ENCODE measurements at places on chromosomes 16 and 17.
A peak's percentile ranks its signal among the peaks of the same experiment; 100 is the strongest.

GRCh38 chr17:55925440-55925839, 174.6 kb downstream of the PCTP start:
- DNase-seq, result no peak

GRCh38 chr16:67356396-67356795, 29.8 kb downstream of the LRRC36 start:
- no peak for DNase-seq

DNA sequence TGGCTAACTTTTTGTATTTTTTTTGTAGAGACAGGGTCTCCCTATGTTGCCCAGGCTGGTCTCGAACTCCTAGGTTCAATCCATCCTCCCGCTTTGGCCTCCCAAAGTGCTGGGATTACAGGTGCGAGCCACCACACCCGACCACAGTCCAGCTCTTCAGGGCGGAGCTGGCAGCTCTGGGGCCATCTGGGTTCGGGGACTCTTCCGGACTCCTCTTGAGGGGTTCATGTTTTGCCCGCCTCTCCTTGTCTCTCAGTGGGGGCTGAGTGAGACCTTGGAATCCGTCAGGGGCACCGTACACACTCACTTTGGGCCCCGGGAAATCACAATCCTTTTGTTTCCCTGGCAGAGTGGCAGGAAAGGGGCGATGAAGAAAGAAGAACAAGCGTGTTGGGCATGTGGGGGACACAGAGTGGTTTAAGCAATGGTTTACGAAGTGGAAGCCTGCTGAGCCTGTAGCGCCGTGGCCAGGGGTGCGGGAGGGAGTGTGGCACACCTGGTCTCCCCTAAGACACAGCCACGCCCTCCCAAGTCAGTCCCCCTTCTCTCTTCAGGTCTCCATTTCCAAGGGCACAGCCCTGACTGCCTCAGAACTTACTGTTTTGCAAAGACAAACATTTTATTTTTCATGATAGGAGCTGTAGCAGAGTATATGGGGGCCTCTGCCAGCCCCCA, 26.1 kb downstream of the TNS4 start:
- no peak for DNase-seq

GRCh38 chr17:36195434-36196130, 976 bp downstream of the CCL3L1 start:
- no peak for DNase-seq

DNA sequence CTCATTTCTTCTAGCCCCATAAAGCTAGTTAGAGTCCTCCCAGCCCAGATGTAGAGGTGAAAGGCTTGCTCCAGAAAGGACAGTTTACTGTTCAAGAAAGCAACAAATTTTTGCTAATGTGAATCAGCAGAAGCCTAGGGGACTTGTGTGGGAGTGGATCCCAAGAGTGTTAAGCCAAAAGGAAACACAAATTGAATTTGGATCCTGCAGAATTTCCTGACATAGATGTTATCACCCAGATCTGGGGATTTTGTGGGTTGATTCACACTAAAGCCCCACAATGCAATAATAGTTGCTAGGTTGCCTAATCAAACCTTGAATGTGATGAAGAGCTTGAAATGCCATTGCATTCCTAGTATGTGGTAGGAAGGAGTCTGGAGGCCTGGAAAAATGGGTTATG, 135.2 kb upstream of the HS3ST3A1 start:
- DNase-seq, result no peak

DNA sequence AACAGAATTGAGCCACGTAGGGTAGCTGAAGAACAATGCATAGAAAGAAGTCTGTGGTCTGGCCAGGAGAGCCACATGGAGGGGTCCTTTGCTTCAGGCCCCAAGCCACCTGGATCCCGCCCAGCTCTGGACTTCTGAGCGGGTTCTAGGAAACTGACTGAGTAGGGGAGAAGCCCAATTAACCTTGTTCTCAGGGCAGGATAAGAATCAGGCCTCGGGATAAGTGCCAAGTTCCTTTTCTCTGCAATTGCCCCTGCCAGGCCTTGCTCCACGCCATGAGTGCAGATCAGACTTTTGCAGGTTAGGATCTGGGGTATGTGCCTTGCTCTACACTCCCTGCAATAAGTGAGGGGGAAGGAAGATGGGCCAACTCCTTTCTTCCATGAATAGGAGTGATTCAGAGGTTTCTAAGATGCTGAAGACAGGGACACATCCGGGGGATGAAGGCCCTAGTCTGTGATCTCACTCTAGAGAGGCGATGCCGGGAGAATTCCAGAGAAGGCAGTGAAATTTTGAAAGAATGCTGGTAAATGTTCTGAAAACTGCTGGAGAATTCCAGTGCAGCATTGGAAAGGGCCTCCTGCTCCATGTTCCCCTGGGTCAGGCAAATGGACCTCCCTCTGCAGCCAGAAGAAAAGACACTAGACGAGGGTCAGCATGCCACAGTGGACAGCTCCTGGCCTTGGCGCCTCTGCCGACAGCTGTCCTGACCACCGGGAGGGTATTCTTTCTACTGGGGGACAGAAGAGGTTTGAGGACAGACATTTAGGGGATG, 5.8 kb downstream of the NEUROD2 start:
- no peak for DNase-seq

- no peak for DNase-seq
Measured at GRCh38 chr17:55086635-55087058, 118.1 kb downstream of the STXBP4 start.

DNA sequence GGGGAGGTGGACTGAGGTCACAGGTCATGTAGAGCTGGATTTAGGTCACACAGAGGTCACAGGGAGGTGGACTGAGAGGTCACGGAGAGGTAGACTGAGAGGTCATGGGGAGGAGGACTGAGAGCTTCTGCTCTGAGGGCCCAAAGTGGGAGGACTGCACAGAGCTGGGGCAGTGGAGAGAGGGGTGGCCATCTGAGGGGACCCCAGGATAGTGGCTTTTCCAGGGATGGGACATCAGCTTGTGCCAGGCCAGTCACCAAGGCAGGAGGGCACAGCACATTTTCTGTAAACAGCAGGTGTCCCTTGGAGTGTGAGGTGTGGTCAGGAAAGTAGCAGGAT, 26.1 kb upstream of the JPT2 start:
- no peak for DNase-seq

DNA sequence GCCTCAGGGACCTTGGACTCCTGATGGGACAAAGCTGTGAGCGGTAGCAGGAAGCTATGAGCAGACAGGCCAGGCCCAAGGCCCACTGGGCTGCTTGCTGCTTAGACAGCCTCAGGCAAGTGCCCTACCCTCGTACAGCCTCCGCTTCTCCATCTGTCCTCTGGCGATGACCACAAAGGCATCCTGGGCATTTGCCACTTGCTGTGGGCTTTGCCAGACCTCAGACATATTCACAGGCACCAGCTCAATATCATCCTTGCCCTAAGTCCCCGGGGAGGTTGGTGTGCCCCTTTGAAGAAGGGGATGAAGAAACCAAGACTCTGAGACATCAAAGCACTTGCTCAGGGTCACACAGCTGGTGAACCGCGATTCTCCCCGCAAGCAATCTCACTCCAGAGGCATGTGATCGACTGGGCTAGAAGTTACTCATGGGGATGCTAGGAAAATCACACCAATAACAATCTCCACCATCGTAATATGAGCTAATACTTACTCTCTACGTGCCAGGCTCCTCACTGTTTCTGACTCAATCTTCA, 21.7 kb downstream of the PPL start:
- DNase-seq, result no peak

- DNase-seq, result peak; percentile 30
Measured at GRCh38 chr17:76527430-76528111, 9.9 kb downstream of the CYGB start.

DNA sequence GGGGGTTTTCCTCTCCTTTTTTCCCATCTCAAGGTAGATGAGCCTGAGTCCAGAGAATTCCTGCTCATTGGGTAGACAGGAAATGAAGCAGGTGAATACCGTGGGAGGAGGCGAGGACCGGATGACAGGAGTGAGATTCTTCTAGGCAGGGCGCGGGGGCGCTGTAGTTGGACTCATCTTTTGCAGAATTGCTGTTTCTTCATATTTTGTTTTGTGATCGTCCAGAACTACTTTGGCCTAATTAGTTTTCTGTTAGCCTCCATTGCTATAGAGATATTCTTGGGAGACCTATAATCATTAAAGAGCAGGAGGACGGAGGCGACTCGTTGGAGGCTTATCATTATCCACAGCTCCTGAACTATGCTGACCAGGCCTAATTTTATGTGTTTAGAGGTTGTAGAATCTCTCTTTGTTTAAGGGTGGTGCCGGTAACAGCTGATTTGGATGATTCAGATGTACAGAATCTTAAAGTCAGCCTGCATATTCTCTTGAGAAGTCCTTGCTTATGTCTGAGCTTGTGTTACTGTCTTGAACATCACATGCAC, 650 bp downstream of the ATP6V0A1 start:
- no peak for DNase-seq

DNA sequence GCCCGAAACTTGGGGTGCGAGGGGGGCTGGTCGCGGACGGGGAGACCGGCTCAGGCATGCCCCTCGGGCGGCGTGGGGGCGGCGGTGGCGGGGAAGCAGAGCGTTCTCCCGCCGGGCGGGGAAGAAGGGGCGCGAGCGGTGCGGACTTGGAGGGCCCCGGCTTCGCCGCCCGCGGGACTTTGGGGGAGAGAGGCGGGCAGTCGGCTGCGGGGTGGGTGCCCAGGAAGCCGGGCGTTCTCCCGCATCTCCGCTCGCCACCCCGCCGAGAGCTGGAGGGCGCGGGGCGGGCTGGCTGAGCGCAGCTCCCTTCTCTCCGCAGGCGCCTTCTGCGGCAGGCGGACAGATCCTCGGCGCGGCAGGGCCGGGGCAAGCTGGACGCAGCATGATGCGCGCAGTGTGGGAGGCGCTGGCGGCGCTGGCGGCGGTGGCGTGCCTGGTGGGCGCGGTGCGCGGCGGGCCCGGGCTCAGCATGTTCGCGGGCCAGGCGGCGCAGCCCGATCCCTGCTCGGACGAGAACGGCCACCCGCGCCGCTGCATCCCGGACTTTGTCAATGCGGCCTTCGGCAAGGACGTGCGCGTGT, 772 bp downstream of the NTN1 start:
- no peak for DNase-seq

GRCh38 chr17:65583921-65584603, 22.6 kb upstream of the AXIN2 start:
- DNase-seq, result no peak

- DNase-seq, result no peak
Measured at GRCh38 chr17:46968896-46969295, 10.2 kb downstream of the RPRML start.

DNA sequence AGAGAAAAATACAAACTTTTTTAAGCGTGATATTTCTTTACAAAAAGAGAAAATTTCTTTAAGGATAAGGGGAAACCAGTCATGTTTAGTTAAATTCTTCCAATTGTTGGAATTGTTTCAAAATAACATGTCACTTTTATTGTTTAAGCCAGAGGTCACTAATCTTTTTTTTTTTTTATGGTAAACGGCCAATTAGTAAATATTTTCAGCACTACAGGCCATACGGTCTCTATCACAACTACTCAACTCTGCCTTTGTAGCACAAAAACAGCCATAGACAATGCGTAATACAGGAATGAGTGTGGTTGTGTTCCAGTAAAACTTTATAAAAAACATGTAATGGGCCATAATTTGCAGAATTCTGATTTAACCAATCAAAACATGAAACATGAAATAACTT, 401.4 kb downstream of the GRIN2A start:
- no peak for DNase-seq

GRCh38 chr17:64780096-64781013, 118.2 kb upstream of the SMURF2 start:
- DNase-seq, result peak; percentile 72

DNA sequence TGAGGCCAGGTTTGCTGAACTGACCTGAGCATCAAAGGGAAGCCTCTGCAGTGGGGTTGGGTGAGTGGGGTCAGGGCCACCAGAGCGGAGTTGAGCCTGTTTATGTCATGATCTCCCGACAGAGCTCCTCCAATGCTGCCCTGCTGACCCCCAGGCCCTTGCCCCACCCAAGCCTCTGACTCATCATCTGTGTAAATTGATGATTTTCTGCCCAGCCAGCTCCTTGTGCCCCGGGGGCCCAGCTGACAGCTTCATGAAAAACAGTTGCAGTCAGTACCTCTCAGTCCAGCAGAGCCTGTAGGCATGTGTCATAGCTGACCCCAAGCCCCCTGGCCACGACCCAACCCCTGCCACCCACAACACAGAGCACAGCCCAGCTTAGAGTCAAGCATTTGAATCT, 134.9 kb downstream of the CCT6B start:
- DNase-seq, result no peak

- no peak for DNase-seq
Measured at GRCh38 chr17:64326420-64327054, 63.5 kb upstream of the TEX2 start.

GRCh38 chr16:610513-611381, 20.0 kb upstream of the WFIKKN1 start:
- DNase-seq, result peak; percentile 41
